ENCODE measurements at places on chromosomes 4 and X. TPM values are rescaled to one million over a fixed set of nuclear protein-coding genes. Genes with fewer than 3 reads are reported as not detected.

The SPATA4 gene
- total RNA-seq = 0.33 TPM

The OTC gene
- total RNA-seq = 0.42 TPM

The ALPK1 gene
- 19.9 TPM for total RNA-seq

The ZFP42 gene
- total RNA-seq = not detected

The ABCE1 gene
- total RNA-seq = 40.7 TPM

The PNMA6F gene
- total RNA-seq = not detected

The HMGB2 gene
- total RNA-seq = 35.7 TPM

The FNIP2 gene
- 92.1 TPM for total RNA-seq

The GAGE13 gene
- not detected for total RNA-seq

The CXCL3 gene
- total RNA-seq = not detected

The TMEM165 gene
- total RNA-seq = 193 TPM

The ASMT gene
- total RNA-seq = not detected

The GPRIN3 gene
- 2.8 TPM for total RNA-seq

The ETNPPL gene
- not detected for total RNA-seq

The UGT2B10 gene
- total RNA-seq = not detected

The CPLX1 gene
- 1.2 TPM for total RNA-seq

The SUPT20HL2 gene
- total RNA-seq = not detected

The GLRA3 gene
- total RNA-seq = under 0.01 TPM

The DUSP9 gene
- total RNA-seq = not detected

The TLR1 gene
- 4.3 TPM for total RNA-seq

The GDI1 gene
- total RNA-seq = 137 TPM

The STATH gene
- total RNA-seq = not detected

The HOPX gene
- 11.9 TPM for total RNA-seq

The ARR3 gene
- total RNA-seq = not detected

The VCX3A gene
- total RNA-seq = not detected

The TASL gene
- 0.13 TPM for total RNA-seq

The AR gene
- 6.3 TPM for total RNA-seq

The TSPAN6 gene
- 8.3 TPM for total RNA-seq

The IL3RA gene
- 19.1 TPM for total RNA-seq

Measured in esophagus muscularis mucosa (tissue), 4 donors.